T1000 (cell line): ENCODE measurements at places on chromosomes 4 and X.

- DNase-seq = no peak
Observed at GRCh38 chr4:158913766-158914165, 144.9 kb downstream of the FNIP2 start.

DNA sequence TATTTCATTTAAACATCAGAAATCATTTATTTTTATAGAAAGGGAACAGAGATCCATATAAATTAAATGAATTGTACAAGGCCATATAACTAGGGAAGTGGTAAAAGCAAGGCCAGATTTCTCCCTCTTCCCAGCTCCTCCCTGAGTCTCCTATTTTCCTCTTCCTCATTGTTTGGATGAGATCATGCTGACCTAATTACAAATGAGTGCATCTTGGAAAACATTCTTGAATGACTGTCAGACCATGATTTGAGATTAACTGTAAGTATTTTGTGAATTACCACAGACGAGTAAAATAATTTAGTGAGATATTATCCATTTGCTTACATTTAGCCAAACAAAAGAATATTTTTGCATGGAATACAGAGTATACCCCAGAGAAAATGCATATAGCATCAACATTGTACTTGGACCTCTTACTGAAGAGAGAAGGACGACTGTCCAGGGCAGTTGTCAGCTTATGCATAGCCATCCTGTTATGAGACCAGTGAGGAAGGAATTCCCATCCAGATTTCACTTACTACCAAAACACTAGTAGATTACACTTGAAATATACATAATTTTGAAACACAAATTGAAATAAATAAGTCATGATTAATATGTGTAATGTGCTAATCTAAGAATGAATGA, 47.3 kb downstream of the SLAIN2 start:
- DNase-seq = no peak

GRCh38 chr4:90078440-90078839, 48.8 kb upstream of the CCSER1 start:
- no peak for DNase-seq

- DNase-seq = no peak
Observed at GRCh38 chrX:103376118-103376978, at the start of gene BEX3. Gene BEX3, plus strand, starts transcription at chrX:103376538. Its CDS starts 984 bp downstream, at chrX:103377522.

DNA sequence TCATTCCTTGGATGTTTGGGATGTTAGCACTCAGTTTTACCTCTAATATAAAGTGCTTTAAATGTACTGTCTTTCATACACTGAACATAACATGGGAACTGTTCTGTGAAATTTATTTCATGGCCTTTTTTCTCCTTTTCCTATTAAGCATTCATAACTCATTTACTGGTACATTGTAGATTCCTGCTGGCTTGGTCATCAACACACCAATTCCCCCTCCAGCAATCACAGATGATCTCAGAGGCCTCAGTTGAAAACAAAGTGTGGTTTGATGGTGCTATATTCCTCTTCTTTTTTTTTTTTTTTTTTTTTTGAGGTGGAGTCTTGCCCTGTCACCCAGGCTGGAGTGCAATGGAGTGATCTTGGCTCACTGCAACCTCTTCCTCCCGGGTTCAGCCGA, 61.9 kb upstream of the FAM47B start:
- no peak for DNase-seq

- no peak for DNase-seq
Observed at GRCh38 chr4:63155561-63155960, 1253.7 kb downstream of the TECRL start.
